ENCODE measurements at places on chromosomes 4 and X.
A peak's percentile ranks its signal among the peaks of the same experiment; 100 is the strongest.

DNA sequence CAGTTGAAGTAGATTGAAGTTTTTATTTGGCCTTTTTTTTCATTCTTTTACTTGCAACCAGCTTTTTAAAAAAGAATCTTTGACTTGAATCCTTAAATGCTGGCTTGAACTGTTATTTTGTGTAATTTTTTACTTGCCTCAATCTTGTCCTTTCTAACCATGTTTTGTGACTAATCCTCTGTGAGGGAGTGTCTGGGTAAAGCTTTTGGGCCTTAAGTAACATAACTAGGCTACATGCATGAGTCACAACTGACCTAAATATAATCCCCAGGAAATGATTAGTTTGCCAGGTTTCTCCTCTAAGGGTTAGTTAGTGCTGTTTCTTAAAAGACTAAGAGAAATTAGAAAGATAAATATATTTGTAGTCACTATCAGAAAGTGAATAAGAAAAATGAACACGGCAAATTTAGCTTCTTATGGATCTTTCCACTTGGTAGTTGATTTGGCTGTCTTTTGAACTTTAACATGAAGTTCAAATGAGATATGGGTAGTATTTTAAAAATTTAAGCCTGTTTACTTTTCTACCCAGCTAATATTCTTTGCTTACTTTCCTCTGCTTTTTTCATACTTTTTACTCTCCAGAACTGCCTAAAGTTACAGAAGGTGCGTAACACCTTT lies 13.0 kb downstream of the EXOC1 start:
- no peak for DNase-seq

GRCh38 chrX:17046478-17047097 lies 100.1 kb downstream of the REPS2 start:
- peak; percentile 1 for DNase-seq

DNA sequence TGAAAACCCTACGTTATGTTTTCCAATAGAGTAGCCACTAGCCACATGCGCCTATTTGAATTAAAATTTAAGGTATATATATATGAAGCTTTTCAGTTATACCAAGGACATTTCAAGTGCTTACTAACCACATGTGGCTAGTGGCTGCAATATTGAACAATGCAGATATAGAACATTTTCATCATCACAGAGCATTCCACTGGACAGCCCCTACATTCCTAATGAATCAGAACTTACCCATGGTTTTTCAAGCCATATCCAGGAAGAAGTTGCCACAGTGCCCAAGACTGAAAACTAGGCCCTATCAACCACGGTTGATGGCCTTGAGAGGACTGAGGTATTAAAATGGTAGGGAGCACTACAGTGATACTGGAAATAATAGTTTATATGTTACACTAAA lies 29.7 kb downstream of the NEK1 start:
- no peak for DNase-seq

- no peak for DNase-seq
Observed at GRCh38 chrX:154027986-154028385, 8.3 kb upstream of the IRAK1 start.

- no peak for DNase-seq
Observed at GRCh38 chrX:115147220-115147619, 42.0 kb upstream of the RBMXL3 start.

- no peak for DNase-seq
Observed at GRCh38 chr4:17898553-17899055, 87.8 kb downstream of the NCAPG start.

- no peak for DNase-seq
Observed at GRCh38 chr4:95676190-95676589, 127.4 kb upstream of the UNC5C start.

GRCh38 chrX:103628386-103629317 lies at the start of gene TCEAL1:
TCEAL1 (plus strand) TSS chrX:103628975; CDS start chrX:103629917, 942 bp downstream.
- no peak for DNase-seq

- no peak for DNase-seq
Observed at GRCh38 chr4:23333556-23333945, 556.3 kb downstream of the PPARGC1A start.

DNA sequence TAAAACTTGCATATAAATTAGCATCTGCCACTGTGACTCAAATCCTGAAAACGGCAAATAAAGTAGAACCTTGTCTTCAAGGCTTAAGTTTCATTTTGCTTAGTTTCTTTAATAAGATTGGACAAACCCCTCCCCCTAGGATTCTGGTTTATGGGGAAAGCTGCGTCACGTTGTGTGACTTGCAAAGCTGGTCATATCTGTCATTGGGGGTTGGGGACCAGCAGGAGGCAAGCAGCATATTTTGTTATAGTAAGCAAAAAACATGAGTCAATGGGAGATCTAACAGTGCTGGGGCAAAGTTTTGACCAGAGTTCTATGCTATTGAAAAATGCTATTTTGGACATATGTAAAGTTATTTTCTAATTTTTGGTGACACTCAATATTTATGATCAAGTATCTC lies 407.3 kb downstream of the PCDH18 start:
- DNase-seq = no peak

GRCh38 chr4:48727666-48728459 lies 52.2 kb downstream of the FRYL start:
- no peak for DNase-seq

- DNase-seq = no peak
Observed at GRCh38 chrX:47250017-47250347, 17.2 kb downstream of the USP11 start.

DNA sequence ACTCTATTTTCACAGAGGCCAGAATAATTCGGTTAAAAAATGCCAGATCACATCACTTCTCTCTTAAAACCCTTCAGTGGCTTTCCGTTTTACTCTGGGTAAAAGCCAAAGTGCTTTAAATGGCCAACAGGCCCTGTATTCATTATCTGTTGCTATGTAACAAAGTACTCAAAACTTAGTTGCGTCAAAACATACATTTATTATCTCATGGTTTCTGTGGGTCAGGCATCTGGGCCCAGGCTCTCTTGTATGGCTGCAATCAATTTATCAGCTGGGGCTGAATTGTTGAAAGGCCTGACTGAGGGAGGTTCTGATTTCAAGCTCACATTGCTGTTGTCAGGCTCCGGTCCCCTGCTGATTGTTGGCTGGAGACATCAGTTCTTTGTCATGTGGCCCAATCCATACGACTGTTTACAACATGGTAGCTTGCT lies 72.7 kb upstream of the H2AZ1 start:
- DNase-seq = no peak

DNA sequence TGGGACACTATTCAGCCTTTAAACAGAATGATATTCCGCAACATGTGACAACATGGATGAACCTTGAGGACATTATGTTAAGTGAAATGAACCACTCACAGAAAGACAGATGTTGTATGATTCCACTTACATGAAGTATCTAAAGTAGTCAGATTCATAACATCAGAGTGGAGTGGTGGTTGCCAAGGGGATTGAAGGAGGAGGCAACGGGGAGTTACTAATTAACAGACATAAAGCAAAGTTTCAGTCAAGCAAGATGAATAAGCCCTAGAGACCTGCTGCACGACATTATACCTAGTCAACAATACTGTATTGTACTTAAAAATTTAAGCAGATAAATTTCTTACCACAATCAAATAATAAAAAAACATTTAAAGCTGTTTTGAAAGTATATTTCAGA lies 105.0 kb upstream of the NR0B1 start:
- no peak for DNase-seq

DNA sequence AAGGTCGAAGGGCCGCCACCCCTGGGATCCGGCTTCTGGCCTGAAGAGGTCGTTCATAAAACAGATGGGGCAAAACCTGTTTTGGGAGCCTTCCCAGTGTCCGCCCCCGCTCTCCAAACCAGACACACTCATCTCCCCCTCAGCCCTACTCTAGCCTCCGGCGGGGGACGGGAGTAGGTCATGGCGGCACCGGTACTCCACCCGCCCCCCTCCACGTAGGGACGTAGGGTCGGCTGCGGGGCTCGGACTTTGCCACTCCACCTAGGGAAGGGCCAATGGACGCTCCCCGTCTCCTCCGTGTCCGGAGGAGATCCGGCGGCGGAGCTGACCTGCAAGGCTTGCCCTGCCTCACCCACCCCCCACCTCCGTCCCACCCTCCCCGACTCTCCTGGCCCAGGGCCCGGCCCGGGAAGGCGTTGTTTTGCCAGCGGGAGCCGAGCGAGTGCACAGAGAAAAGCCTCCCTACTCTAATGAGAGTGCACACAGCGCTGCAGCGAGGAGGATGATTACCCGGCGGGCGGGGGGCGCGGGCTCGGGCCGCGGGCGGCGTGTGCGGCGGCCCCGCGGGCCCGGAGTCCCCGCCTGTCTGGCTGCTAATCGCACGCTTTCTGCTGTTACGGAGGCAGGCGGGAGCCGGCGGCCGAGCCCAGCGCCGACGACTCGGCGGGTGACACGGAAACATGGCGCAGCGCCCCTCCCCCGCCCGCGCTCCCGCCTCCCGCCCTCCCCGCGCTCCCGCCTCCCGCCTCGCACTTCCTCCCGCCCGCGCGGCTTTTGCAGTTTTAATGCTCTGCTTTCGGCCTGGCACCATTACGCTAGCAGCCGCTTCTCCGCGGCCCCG lies 8.3 kb upstream of the BCOR start:
- peak; percentile 57 for DNase-seq

DNA sequence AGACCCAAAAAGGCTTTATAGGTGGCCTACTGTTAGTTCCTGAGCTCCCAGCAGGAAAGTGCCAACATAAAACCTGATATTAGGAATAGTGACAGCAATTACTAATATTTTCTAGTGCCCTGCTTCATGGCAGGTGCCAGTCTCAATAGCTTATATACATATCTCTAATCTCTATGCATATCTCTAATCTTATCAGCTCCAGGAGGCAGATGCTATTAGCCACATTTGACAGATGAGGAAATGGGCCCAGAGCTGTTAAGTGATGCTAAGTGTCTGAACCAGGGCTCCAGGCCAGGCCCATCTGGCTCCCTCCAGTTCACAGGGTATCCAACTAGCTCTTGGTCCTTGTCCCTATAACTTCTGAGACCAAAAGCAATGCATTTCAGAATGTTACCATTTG lies 142.5 kb downstream of the CHIC2 start:
- DNase-seq = no peak

DNA sequence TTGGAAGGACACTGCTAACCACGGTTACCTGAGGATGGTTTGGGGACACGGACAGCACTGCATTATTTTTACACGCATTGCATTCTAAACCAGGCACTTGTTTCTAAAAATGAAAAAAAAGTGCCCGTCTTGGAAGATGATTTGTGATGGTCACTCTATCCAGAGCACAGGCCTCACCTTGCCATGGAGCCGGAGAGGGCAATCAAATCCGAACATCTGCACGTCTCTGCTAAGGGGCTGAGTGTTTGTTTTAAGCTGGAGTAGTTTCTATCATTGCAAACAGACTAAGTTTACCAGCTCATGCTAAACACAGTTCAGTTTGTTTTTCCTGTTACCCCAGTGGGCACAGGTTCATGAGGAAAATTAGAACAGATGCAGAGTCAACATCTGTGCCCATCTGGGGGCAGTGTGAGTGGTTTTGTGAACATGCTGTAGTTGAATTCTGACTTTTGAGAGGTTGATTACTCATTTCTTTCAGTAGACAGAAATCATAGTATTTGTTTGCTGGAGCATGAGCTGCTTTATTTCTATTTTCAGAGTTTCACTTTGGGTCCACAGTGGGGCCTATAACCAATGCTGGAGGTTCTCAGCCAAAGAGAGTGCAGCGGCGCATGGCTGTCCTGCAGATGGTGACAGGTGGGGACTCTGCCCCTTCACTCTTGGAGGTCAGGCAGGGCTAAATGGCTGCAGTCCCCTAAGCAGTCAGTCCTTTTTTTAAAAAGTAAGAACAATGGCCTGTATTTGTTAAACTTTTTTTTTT lies 65.4 kb upstream of the ENPP6 start:
- no peak for DNase-seq

GRCh38 chr4:52877694-52878093 lies 15.6 kb downstream of the RASL11B start:
- DNase-seq = no peak

- DNase-seq = no peak
Observed at GRCh38 chrX:100591256-100592051, 6.7 kb downstream of the TNMD start.

DNA sequence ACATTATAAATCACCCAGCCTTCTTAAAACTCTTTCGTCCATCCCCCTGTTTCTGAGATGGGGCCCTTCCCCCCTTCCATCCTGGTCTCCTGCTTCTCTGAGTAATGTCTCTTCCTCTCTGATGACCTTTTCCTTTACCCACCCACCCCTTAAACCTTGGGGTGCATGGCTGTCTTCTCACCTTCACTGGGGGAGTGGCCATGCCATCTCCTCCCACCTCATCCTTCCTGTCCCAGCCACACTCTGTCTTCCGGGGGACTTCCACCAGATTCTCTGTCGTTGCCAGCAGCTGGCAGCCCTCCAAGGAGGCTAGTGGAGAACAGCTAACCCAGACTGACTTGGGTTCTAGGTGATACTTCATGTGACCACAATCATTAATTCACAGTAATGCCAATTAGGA lies 83.2 kb upstream of the SCML1 start:
- DNase-seq = no peak

DNA sequence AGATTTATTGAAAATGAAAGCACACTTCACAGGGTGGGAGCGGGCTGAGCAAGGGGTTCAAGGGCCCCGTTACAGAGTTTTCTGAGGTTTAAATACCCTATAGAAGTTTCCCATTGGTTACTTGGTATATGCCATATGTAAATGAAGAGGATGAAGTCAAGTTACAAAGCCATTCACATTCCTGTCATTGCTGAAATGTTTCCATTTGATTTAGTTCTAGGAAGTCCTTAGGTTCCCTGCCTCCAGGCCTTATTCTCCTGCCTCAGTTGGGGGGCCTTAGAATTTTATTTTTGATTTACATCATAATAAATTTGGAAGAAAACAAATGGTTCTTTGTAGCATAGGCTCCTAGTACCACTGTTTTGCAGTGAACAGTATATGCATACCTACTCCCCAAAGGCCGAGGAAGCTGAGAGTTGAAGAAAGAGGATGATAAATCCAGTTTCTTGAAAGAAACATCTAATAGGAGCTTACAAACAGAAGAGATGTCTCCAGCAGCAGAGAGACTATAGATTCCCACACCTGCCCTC lies 31.8 kb downstream of the SERTM2 start:
- DNase-seq = no peak

GRCh38 chr4:169351872-169352271 lies 81.1 kb upstream of the SH3RF1 start:
- no peak for DNase-seq

GRCh38 chr4:141003193-141003592 lies 130.1 kb downstream of the RNF150 start:
- DNase-seq = no peak

- DNase-seq = no peak
Observed at GRCh38 chr4:133287396-133287795, 138.3 kb downstream of the PCDH10 start.

- no peak for DNase-seq
Observed at GRCh38 chrX:53056292-53056691, 7.7 kb downstream of the GPR173 start.

DNA sequence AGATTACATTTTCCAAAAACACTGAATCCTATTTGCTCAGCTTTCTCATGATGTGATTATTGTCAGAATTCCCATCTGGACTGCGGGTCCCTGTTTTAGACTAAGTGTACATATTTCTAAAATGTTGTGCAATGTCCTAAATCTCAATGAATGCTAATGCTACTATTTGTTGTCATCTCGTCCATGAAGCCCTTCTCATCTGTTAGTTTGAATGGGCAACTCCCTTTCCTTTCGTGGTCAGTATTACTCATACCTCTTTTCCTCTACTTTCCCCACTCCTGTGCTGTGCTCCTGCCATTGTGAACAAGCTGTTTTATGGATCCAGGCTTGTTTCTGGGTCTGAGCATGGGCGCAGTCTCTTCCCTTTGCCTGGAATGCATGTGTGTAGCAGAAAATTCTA lies 91.0 kb downstream of the MID1 start:
- no peak for DNase-seq

- DNase-seq = no peak
Observed at GRCh38 chr4:184768296-184768695, 34.4 kb upstream of the CENPU start.

Measured in activated effector memory CD4-positive, alpha-beta T cell treated with Interleukin-2 at 50 U/mL for 16 hours (primary cell).